Colonic mucosa (tissue), 4 donors: ENCODE measurements at places on chromosomes 16 and 17.

- no peak for DNase-seq
Observed at GRCh38 chr16:3138342-3138741, 3.5 kb downstream of the ZNF213 start.

GRCh38 chr16:48049847-48050246 lies 105.9 kb downstream of the ABCC12 start:
- DNase-seq = no peak

DNA sequence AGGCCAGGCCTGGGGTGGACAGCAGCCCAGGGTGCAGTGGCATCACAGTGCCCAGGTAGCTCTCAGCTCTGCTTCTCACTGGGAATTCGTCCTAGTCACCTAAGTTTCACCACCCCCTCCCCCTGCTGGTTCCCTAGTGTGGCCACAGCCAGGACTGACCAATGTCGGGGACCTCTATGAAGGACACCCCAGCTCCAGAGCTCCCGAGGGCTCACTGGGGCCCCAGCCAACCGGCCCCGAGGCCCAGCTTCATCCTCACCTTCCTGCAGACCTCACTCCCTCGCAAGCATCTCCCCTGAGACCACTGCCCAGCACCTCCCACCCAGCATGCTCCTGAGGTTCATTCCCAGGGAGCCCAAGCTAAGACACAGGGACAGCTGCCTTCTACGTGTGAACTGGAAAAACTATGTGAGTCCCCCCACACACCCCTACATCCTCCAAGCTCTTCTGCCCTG lies 4.9 kb downstream of the SPPL2C start:
- DNase-seq = no peak

GRCh38 chr17:27284811-27285415 lies 9.0 kb upstream of the WSB1 start:
- no peak for DNase-seq

GRCh38 chr17:61832463-61832862 lies 30.9 kb downstream of the BRIP1 start:
- DNase-seq = no peak

GRCh38 chr17:2694381-2695242 lies 17.0 kb downstream of the CLUH start:
- DNase-seq = peak; percentile 16

GRCh38 chr16:85605912-85606841 lies 6.9 kb upstream of the GSE1 start:
- no peak for DNase-seq

GRCh38 chr16:24174957-24175356 lies 81.2 kb upstream of the CACNG3 start:
- DNase-seq = no peak

- DNase-seq = no peak
Observed at GRCh38 chr16:70712942-70713341, 27.1 kb upstream of the MTSS2 start.

DNA sequence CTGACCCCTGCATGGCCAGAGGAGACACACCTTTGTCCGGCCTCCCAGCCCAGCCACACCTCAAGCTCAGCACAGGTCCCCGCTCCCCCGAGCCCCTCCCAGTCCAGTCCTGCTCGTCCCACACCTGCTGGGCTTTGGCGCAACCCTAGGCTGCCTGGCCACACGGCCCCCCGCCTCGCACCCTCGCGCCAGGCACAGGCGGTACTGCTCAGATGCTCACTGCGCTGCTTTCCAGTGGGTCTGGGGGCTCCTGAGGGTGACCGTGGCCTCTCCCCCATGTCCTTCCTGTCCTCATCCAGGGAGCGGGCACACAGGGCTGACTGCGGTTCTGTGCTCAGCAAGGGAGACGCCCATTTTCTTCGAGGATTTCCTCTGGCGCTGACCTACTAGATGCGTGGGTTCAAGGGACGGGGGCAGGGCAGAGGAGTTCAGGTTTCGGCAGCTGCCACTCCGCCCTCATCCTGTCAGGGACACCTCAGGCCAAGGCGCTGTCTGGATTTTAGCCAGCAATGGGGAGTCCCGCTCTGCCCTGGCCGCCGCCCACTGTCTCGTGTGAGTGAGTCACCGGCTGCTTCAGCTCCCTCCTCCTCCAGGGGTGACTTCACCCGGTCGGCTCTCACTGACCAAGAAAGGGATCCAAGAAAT lies 118.0 kb upstream of the ZNF469 start:
- peak; percentile 95 for DNase-seq

DNA sequence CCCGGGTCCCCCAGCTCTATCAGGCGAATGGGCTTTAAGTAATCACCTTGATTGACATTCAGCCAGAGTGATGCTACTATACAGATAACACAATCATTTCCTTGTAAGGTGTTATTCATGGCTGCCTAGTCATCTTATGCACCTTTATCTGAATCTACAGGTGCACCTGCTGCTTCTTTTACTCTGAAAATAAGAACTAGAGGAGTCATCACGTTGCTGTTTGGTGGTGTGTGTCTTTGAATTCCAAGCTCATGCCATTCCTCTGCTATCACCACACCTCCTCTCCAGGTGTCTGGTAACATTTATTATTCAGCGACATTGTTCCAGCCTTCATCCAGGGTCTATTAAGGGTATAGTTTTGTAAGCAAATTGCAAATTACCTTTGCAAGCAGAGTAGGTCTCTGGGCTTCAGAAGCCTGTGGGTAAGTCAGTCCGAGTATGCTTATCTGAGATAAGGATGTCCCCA lies 51.9 kb downstream of the NOS2 start:
- no peak for DNase-seq

- no peak for DNase-seq
Observed at GRCh38 chr17:81685108-81685507, 1.3 kb downstream of the HGS start.

GRCh38 chr17:10748531-10749181 lies 18.8 kb upstream of the TMEM220 start:
- DNase-seq = no peak

GRCh38 chr17:50482516-50482915 lies 3.9 kb downstream of the RSAD1 start:
- peak; percentile 94 for DNase-seq

- DNase-seq = peak; percentile 51
Observed at GRCh38 chr16:2148714-2149629, 547 bp downstream of the RAB26 start.

DNA sequence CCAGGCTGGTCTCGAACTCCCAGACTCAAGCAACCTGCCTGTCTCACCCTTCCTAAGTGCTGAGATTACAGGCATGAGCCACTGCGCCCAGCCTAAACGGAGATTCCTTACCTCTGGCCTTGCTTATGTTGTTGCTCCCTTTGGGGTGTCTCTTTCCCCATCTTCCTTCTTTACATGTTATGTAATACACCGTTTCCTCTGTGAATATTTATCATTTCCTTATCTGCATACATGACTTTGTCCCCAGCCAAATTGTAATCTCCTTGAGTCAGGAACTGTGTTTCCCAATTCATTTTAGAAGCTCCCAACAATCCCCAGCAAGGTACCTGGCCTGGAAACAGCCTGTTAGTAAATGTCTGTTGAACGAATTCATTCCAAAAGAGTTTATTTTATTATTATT lies 15.7 kb downstream of the COPZ2 start:
- DNase-seq = no peak

DNA sequence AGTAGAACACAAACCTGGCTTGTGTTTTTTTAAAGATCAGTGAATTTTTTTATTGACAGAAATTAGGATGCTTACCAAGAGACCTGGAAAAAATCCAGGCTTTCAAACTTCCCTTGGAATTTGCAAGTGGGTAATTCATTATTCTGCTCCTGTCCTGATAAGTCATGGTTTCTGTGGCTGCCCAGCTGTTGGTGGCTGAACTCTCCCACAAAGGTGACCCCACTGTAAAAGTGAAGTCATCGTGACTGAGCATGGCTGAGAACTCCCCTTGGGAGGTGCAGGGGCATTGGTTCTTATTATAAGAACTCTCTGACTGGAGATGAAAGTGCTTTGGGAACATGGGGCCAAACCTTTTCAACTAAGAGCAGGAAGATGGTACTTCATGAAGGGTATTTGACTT lies 46.6 kb upstream of the TANC2 start:
- no peak for DNase-seq

- DNase-seq = no peak
Observed at GRCh38 chr17:17808706-17809432, 27.9 kb downstream of the SREBF1 start.

DNA sequence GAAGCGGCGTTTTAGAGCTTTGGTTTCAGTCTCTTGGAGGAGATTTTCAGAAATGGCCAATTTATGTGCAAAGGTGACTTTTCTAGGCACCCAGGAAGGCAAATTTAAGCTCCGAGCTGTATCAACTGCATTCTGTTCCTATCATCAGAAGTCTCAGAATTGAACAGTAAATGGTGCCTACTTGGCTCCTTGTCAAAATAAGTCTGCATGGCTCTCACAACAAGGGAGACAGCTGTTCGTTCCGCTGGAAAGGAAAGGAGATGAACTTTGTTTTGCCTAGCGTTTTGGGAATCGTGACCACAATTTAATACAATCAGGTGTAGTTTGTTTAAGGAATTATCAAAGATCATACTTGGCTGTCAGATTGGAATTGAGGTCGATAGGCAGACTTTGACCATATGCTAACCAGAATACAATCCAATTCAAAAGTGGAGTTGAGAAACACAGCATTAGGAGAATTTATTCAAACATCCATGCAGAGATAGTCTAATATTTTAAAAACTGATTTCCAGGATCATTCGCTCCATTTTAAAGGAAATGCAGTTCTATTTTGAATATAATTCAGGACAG lies 139.4 kb downstream of the CPPED1 start:
- no peak for DNase-seq

DNA sequence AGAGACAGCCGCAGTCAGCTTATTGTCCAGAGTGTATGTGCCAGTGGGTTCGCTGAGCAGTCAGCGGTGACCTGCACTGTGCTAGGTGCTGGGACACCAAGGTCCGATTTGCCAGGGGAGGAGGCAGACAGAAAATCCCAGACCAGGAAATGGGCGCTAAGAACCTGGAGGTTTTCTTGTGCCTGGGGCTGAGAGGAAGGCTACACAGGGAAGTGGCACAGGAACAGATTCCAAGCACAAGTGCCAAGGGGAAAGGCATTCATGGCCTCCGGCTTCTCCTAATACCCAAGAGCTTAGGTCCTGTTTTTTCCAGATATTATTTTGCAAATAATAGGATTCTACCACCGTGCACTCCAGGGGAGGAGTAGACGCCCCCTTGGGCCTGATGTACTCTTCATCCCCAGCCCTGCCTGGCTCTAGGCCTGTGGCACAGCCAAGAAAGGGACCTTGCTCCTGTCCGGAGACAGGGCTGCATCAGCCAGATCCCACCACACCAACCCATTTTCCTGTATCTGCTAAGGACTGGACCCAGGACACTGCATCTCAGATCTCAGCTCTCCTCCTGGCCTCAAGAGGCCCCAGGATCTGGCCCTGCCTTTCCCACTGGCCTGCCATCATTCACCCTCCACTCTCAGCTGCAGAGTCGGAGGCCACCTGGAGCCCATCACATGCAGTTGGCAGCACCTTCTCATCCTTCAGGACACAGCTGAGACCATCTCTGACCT lies 187.2 kb downstream of the NTN1 start:
- no peak for DNase-seq

DNA sequence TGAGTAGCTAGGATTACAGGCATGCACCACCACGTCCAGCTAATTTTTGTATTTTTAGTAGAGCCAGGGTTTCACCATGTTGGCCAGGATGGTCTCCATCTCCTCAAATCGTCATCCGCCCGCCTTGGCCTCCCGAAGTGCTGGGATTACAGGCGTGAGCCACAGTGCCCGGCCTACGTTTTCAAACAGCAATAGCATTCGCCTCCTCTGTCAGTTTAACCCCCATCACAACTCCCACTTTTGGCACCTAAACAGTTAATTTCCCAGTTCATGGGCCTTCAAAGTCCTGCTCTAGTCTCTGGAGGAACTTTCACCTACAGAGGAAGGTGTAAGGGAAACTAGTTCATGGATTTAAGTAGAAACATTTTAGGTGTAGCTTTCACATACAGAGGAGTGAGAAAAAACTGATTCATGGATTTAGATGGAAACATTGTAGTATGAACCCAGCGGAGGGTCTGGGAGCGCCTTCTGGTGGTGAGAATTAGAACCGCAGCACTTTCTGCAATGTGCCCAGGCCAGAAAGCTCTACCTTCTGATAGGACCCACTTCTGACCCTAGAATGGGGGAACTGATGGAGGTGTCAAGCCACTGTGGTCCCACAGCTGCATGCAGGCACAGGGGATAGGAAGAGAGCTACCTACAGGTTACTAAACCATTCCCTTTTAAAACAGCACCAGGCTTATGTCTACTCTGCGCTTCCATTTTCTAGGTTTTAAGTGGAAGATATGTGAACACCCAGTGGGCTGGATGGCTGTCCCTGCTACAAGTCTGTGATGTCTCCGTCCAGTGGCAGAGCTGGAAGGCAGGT lies 12.0 kb upstream of the MEOX1 start:
- peak; percentile 81 for DNase-seq

DNA sequence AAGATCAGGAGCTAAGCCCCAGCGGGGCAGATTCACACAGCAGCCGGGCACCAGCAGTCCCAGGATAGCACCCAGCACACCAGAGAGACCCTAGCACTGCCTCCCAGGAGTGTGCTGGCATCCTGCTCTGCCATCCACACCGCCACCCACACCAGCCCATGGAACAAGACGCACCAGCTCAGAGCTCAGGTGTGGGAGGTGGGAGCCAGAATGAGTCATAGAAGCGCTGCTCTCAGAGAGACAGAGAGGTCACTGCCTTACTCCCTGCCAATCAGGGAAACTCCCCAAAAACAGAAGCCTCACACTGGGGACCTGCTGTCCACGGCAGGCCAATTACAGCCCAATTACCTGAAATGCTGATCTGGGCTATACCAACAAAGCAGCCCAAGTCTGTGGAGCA lies 64.9 kb downstream of the CDYL2 start:
- no peak for DNase-seq

DNA sequence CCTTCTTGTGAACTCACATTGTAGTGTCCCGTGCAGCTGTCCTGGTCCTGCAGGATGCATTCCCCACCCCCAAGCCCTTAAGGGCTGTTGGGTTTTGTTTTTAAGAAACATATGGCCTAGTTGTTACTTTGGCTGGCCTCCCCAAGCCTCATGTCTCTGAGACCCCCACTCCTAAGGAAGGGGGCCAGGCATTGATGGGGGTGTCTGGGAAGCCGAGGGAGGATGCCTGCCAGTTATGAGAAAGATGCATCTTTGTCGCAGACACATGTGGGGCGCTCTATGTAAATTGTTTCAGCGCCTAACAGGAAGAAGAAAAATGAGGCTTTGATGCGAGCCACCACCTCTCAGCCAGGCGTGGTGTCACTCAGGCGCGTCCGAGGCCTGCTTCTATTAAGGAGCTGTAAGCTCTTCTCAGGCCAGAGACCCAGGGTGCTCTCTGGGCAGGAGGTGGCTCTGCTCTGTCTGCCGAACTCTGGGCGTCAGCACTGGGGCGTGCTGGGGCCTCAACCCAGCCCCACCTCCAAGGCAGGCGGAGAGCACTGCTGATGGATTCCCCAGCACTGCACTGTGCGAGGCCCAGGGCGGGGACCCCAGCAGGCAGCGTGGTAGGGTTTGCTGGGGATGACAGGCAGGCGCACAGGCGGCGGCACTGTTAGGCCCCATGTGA lies 70.6 kb downstream of the SREBF1 start:
- no peak for DNase-seq
